Heart right ventricle (tissue), 16 donors: ENCODE measurements at places on chromosomes 2 and 18. TPM values are rescaled to one million over a fixed set of nuclear protein-coding genes. Genes with fewer than 3 reads are reported as not detected.
A peak's percentile ranks its signal among the peaks of the same experiment; 100 is the strongest.

- DNase-seq = no peak
- H3K27ac ChIP-seq = no peak overlapping the region
- no peaks in the 10 kb centered on the region for H3K4me1 ChIP-seq
- H3K36me3 ChIP-seq = no peaks in the 10 kb centered on the region
Observed at GRCh38 chr2:52955079-52955478, 812.5 kb upstream of the CHAC2 start.

DNA sequence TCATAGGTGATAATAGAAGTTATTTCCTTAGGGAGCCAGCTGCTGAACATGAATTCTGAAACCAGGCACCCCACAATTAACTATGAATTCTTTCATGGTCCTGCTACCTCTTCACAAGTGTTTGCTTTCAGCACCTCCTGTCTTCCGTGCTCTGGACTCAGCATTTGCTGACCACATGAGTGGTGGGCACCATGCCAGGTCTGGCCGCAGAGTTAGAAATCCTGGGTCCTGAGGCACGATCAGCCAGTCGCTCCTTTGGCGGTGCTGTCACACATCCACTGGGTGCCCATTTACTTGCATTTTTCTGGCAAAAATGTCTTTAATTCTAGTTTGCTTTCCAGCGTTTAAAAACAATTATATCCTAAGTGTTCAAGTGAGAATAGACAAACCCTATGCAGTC lies 196.4 kb upstream of the PXDN start:
- H3K4me3 ChIP-seq = no peak overlapping the region
- no peaks in the 10 kb centered on the region for H3K4me1 ChIP-seq
- H3K27me3 ChIP-seq = no peaks in the 10 kb centered on the region
- peak; percentile 55 for DNase-seq
- no peaks in the 10 kb centered on the region for H3K36me3 ChIP-seq
- H3K27ac ChIP-seq = no peak overlapping the region

- no peaks in the 10 kb centered on the region for H3K36me3 ChIP-seq
- H3K27ac ChIP-seq = no peak overlapping the region
- H3K4me3 ChIP-seq = no peak overlapping the region
- no peak for DNase-seq
- no peaks in the 10 kb centered on the region for H3K27me3 ChIP-seq
Observed at GRCh38 chr2:208361077-208361441, 45.5 kb upstream of the PTH2R start.

GRCh38 chr2:25328152-25329085 lies 13.3 kb downstream of the DNMT3A start:
- no peak overlapping the region for H3K4me3 ChIP-seq
- H3K27me3 ChIP-seq = no peaks in the 10 kb centered on the region
- DNase-seq = no peak
- H3K27ac ChIP-seq = peak overlapping the region; percentile 6
- H3K4me1 ChIP-seq = peaks cover 44% of the 10 kb centered on the region

DNA sequence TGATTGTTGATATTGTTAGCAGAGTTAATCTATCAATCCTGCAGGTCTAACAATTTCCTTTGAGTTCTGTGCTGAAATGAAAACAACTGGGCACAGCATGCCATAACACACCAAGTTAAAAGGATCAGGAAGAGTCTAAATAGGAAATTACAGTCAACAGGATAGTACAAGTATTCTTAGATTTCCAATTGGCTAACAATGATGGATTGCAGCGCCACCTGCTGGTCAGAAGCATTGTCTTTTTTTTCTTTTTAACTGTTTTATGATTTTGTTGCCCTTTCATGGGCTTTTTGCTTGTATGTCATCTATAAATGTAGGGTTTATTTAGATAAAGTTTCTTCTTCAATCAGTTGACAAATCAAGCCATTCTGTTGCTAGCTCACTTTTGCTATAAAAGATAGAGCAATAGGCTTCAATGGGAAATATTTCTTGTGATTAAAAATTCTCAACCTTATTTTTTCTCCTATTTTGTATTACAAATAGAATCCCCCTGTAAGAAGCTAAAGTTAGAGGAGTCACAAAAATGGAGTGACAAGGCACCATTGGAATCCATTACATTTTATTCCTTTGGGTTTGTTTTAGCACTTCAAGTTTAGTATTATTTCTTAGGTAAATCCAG lies 40.8 kb upstream of the RPRM start:
- H3K27ac ChIP-seq = no peak overlapping the region
- no peaks in the 10 kb centered on the region for H3K36me3 ChIP-seq
- H3K4me1 ChIP-seq = no peaks in the 10 kb centered on the region
- no peak overlapping the region for H3K4me3 ChIP-seq

DNA sequence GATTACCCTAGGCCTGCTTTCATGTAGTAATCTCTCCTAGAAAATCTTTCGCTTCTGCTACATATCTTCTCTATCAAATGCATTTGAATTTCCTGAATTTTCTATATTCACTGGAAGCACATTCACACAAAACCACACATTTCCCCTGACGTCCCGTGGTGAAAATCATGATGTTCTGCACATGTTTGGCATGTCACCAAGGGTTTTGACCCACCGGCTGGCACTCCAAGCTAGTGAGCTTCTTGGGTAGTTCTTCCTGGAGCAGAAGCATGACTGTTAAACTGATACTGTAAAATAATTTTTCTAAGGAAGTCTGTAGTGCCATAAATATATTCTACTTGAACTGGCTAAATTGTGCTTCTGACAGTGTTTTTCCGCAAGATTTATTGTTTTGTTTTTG lies 510.1 kb upstream of the SLC8A1 start:
- no peaks in the 10 kb centered on the region for H3K4me1 ChIP-seq
- no peak overlapping the region for H3K4me3 ChIP-seq
- no peak overlapping the region for H3K27ac ChIP-seq
- H3K27me3 ChIP-seq = no peaks in the 10 kb centered on the region
- H3K36me3 ChIP-seq = no peaks in the 10 kb centered on the region

DNA sequence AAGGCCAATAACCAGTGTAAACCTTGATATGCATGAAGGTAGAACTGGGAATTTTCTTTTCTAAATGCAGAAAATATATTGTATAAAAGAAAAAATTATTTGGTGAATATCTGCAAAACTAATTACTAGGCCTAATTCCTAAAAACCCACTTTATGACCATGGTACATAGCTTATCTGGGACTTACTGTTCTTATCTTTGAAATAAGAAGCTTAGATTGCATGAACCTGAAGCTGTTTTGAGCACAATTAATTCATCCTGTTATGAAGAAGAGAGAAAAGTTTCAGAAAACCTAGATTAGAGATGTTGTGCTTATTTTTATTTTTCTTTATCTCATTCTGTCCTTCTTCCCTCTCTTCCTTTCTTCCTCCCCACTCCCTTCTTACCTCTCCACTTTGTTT lies 235.0 kb downstream of the GULP1 start:
- H3K27me3 ChIP-seq = no peaks in the 10 kb centered on the region
- H3K36me3 ChIP-seq = no peaks in the 10 kb centered on the region
- no peak for DNase-seq
- no peaks in the 10 kb centered on the region for H3K4me1 ChIP-seq
- H3K4me3 ChIP-seq = no peak overlapping the region

DNA sequence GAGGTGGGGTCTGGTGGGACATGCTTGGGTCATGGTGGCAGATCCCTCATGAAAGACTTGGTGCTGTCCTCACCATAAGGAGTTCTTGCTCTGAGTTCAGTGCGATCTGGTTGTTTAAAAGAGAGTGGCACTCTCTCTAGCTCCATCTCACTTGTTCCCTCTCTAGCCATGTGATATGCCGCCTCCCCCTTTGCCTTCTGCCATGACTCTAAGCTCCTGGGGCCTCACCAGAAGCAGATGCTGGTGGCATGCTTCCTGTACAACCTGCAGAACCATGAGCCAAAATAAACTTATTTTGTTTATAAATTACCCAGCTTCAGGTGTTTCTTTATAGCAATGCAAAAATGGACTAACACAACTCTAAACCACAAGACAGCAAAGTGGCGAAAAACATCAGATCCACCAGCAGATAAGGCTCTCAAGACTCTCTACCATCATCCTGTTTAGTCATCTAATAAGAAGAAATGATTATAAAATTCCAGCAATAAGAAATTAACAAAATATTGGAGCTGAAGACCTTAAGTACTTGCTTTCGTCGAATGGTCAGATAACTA lies 75.5 kb downstream of the OLA1 start:
- no peak for DNase-seq
- H3K4me3 ChIP-seq = no peak overlapping the region
- no peak overlapping the region for H3K27ac ChIP-seq
- H3K4me1 ChIP-seq = no peaks in the 10 kb centered on the region

DNA sequence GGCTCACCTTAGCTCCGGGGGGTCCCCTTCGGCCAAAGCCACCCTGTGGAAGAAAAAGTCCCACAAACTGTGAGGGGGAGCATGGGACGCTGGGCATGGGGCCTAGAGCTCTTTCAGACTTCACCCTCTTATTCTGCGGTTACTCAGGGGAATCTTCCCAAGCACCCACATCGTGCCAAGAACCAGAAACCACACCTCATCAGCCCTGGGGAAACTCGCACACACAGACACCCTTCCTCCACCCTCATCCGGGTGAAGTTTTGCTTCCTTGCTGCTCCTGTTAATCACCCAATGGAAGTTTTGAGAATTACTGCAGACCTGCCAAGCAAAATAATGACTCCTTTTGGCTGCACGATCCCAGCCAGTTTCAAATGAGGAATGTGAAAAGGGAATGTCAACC lies 59.1 kb downstream of the COL6A3 start:
- H3K36me3 ChIP-seq = peaks cover 66% of the 10 kb centered on the region
- H3K27me3 ChIP-seq = no peaks in the 10 kb centered on the region
- no peak overlapping the region for H3K27ac ChIP-seq
- no peak overlapping the region for H3K4me3 ChIP-seq
- peaks cover 6% of the 10 kb centered on the region for H3K4me1 ChIP-seq
- no peak for DNase-seq

- H3K27ac ChIP-seq = no peak overlapping the region
- H3K27me3 ChIP-seq = no peaks in the 10 kb centered on the region
- H3K36me3 ChIP-seq = no peaks in the 10 kb centered on the region
- no peak for DNase-seq
Observed at GRCh38 chr18:63168287-63168686, 151.3 kb downstream of the BCL2 start.

GRCh38 chr2:42961961-42962360 lies 169.6 kb upstream of the HAAO start:
- no peaks in the 10 kb centered on the region for H3K36me3 ChIP-seq
- H3K4me1 ChIP-seq = peaks cover 30% of the 10 kb centered on the region
- H3K27ac ChIP-seq = peak overlapping the region; percentile 81
- no peak for DNase-seq

GRCh38 chr2:11980809-11981208 lies 234.4 kb downstream of the LPIN1 start:
- H3K27ac ChIP-seq = no peak overlapping the region
- no peak for DNase-seq
- no peaks in the 10 kb centered on the region for H3K4me1 ChIP-seq

DNA sequence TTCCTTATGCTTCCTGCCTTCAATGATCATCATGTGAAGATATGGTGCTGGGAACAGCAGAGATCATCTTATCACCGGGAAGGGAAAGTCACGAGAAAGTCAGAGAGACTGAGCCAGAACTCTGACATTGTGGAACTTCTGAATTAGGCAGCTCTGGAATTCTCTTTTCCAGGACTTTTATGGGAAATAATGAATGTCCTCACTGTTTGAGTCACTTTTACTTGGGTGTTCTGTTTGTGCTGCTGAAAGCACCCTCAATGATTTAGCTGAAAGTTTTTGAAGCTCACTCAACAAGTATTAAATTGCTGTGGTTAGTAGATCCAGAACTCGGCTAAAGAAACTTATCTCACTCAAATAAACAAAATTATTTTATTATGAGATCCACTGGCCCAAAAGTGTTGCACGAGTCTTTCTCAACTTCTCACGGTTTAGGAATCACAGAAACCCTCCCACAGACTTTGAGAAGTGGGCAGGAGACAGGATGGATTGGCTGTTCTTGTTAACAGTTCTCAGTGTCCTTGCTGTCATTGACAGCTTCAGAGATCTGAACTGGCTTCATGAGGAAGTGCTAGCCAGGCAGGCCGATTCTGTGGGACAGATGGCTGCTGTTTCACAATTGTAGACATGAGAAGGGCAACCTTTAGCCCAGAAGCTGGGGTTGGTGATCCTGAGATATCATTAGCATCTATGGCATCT lies 26.4 kb upstream of the ATRAID start:
- peak overlapping the region; percentile 68 for H3K27ac ChIP-seq
- H3K4me3 ChIP-seq = no peak overlapping the region
- peaks cover 26% of the 10 kb centered on the region for H3K4me1 ChIP-seq
- no peaks in the 10 kb centered on the region for H3K36me3 ChIP-seq
- peaks cover 4% of the 10 kb centered on the region for H3K27me3 ChIP-seq

- H3K27ac ChIP-seq = no peak overlapping the region
- H3K4me3 ChIP-seq = no peak overlapping the region
- H3K27me3 ChIP-seq = no peaks in the 10 kb centered on the region
- H3K4me1 ChIP-seq = no peaks in the 10 kb centered on the region
- H3K36me3 ChIP-seq = no peaks in the 10 kb centered on the region
Observed at GRCh38 chr18:1483385-1483784, 578.7 kb downstream of the ADCYAP1 start.

- no peak overlapping the region for H3K4me3 ChIP-seq
- peaks cover 8% of the 10 kb centered on the region for H3K36me3 ChIP-seq
- H3K27ac ChIP-seq = no peak overlapping the region
- DNase-seq = no peak
- no peaks in the 10 kb centered on the region for H3K27me3 ChIP-seq
Observed at GRCh38 chr2:109403841-109404201, 209.9 kb downstream of the SEPTIN10 start.

DNA sequence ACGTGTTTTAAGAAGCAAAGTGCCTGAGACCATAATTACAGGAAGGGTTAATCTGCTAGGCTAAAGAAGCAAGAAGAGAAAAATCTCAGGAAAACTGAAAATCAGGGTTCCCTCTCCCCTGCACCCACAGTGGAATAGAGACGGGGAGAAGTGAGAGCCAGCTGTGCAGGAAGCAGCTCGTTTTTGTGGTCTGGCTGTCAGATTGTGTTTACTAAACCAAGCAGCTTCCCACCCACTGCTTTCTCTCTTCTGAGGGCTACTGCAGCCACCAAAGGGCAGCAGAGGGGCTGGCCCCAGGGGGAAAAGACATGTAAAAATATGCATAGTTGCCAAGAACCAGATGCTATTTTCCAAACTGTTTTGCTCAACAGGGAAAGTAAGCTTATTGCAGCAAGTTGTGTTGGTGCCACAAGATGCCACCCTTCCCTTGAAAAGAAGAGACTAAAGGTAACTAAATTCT lies 72.6 kb upstream of the THUMPD2 start:
- no peak overlapping the region for H3K27ac ChIP-seq
- DNase-seq = no peak

- H3K27ac ChIP-seq = peak overlapping the region; percentile 78
- H3K4me1 ChIP-seq = peaks cover 7% of the 10 kb centered on the region
- H3K27me3 ChIP-seq = no peaks in the 10 kb centered on the region
- peak; percentile 11 for DNase-seq
Observed at GRCh38 chr18:22493940-22494339, 76.2 kb upstream of the CTAGE1 start.

GRCh38 chr2:116073731-116074130 lies 1631.3 kb downstream of the DPP10 start:
- no peaks in the 10 kb centered on the region for H3K27me3 ChIP-seq
- H3K36me3 ChIP-seq = no peaks in the 10 kb centered on the region
- no peaks in the 10 kb centered on the region for H3K4me1 ChIP-seq
- no peak for DNase-seq

Gene DOCK10
- total RNA-seq = 1.5 TPM

Gene CXCR4
- total RNA-seq = 2.4 TPM

Gene TMEM163
- total RNA-seq = 0.51 TPM

Gene LBX2
- 1.5 TPM for total RNA-seq

Gene CRYBA2
- total RNA-seq = not detected

Gene SLC66A2
- total RNA-seq = 21.4 TPM

Gene IL36RN
- not detected for total RNA-seq

Gene GPR39
- not detected for total RNA-seq

Gene PHOSPHO2
- total RNA-seq = 4.1 TPM

Gene IL36G
- total RNA-seq = not detected

Gene SERPINB3
- total RNA-seq = not detected
